ENCODE measurements at places on chromosomes 2 and 18. TPM values are rescaled to one million over a fixed set of nuclear protein-coding genes. Genes with fewer than 3 reads are reported as not detected.

Gene YIPF4
- total RNA-seq, result 12.4 TPM

Gene C1QL2
- total RNA-seq, result not detected

DNA sequence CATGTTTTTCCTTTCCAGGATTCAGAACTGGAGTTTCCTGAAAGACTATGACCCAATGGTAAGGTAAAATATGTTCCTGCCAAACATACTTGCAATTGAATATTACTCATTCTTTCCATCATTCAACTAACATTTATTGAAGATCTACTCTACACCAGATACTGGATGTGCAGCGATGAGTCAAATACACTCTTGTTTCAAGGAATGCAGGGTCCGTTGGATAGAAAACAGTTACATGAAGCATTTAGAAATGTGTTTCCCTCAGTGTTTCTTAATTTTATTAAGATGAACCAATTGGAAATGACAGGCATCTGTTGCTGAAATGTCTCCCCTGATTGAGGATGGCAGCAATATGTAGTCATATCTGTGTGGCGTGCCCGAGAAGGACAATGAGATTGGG is 14.8 kb upstream of the SLC66A3 start:
- DNase-seq, result no peak

DNA sequence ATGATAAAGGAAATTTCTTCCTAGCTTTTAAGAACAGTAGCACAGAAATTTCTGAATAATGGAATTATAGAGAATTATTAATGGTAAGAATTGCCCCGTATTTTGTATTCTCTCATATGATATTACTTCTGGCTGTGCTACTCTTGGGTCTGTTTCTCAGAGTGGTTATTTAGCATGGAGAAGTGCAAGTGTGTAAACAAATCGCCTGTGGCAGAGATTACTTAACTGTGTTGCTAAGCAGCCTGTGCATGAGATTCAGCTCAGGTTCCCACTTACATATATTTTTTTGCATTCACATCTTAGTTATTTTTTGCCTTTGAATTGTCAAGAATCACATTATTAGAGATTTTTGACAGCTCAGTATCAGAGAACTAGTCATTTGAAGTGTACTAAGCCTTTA is 80.1 kb upstream of the NFATC1 start:
- no peak for DNase-seq

Gene CACNB4
- total RNA-seq, result 0.88 TPM

Gene MPP4
- not detected for total RNA-seq

DNA sequence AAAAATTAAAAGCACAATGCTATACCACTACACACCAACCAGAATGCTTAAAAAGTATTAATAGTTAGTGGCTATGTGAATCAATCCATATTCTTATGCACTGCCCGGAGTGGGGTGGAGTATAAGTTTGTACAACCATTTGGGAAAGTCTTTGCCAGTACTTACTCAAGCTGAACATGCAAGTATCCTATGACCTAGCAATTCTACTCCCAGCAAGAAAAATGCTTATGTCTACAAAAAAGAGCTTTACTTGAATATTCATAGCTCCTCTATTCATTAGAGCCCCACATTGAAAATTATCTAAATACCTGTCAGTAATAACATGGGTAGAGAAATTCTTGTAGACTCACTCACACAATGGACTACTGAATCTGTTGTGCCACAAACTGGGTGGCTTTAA is 21.4 kb upstream of the CNOT11 start:
- DNase-seq, result no peak

- DNase-seq, result no peak
These were observed 26.5 kb downstream of the CRYGD start for GRCh38 chr2:208097801-208098200.

DNA sequence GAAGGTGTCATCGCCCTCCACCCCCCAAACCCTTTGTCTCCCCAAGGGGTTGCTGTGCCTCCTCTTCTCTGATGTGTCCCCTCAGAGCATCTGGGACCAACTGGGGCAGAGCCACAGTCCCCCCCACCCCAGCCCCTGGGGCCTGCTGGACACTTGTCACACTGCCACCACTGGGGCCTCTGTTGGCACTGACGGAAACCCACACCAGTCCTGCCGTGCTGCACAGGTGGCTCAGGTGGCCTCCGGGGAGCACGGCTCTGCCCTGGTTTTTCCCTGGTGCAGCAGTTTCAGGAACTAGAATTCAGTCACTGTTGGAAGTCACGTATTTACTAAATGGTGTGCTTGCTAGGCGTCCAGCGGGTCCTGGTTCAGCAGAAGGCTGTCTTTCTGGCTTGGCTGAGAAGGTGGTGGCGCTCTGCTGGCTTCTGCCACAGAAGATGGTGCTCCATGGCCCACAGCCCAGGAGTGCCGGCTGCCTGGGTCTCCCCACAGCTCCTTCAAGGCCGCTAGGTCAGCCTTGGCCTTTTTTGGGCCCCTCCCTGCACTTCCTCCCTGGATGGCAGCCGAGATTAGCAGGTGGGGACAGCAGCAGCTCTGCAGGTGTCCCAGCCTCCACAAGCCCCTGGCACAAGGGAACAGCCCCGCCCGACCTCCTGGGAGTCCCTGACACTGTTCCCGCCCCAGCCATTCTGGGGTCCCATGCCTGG is 18.6 kb upstream of the KLHL30 start:
- no peak for DNase-seq

Gene CD8B2
- 0.35 TPM for total RNA-seq

Gene PID1
- 15.0 TPM for total RNA-seq

GRCh38 chr2:237154082-237154638 is 68.5 kb downstream of the COPS8 start:
- DNase-seq, result no peak

GRCh38 chr18:30748541-30748940 is 294.0 kb downstream of the DSC3 start:
- DNase-seq, result no peak

- no peak for DNase-seq
These were observed 137.9 kb downstream of the ICOS start for GRCh38 chr2:204074456-204074855.

Gene VWA3B
- total RNA-seq, result 0.27 TPM

GRCh38 chr18:26818461-26818860 is 47.0 kb downstream of the AQP4 start:
- DNase-seq, result no peak

GRCh38 chr2:830419-831224 is 120.0 kb upstream of the SNTG2 start:
- DNase-seq, result no peak

Gene POTEI
- total RNA-seq, result 0.53 TPM

Gene RAB6C
- not detected for total RNA-seq

GRCh38 chr2:75175456-75175855 is 23.9 kb downstream of the TACR1 start:
- no peak for DNase-seq

DNA sequence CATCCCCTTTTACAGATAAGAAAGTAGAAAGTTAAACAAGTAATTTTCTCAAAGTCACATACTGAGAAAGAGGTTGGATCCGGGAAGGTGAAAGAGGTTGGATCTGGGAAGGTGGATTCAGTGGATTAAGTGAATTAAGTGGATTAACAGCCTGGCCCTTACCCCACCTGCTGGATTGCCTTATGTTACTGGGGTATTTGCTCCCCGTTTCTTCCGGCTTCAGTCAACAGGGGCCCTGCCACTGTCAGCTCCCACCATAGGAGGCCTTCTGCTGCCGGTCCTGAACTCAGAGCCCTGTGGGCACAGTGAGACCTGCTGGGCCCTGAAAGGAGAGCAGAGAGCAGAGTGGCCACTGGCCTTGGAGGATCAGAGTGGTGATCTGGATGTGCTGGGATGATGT is 113.2 kb downstream of the VAPA start:
- no peak for DNase-seq

Gene MYO5B
- total RNA-seq, result 158 TPM

Gene GPR39
- total RNA-seq, result 14.7 TPM

- DNase-seq, result no peak
These were observed 684.8 kb downstream of the RNF144A start for GRCh38 chr2:7601990-7602389.

Gene CNGA3
- 1.7 TPM for total RNA-seq

GRCh38 chr2:238267884-238268680 is 20.3 kb downstream of the PER2 start:
- DNase-seq, result no peak

- DNase-seq, result no peak
These were observed 130.9 kb upstream of the SMAD7 start for GRCh38 chr18:49081511-49082155.

GRCh38 chr2:68274022-68274421 is 21.7 kb upstream of the PPP3R1 start:
- DNase-seq, result no peak

DNA sequence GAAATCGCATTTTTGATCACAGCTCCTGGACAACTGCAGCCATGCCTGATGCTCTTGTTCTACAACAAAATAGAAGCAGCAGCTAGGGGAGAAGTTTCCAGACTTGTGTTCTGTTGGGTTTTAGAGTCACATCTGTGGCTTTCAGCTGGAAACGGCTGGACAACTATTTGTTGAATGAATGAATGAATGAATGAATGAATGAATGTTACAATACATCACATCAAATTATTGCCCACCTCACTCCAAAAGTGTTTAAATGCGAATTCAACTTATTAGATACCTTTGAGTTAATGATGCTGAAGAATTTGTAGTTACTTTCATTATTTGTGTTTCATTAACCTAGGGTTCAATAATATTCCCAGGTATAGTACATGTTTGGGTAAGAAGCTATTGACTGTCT is 8.5 kb upstream of the METTL21A start:
- DNase-seq, result no peak

DNA sequence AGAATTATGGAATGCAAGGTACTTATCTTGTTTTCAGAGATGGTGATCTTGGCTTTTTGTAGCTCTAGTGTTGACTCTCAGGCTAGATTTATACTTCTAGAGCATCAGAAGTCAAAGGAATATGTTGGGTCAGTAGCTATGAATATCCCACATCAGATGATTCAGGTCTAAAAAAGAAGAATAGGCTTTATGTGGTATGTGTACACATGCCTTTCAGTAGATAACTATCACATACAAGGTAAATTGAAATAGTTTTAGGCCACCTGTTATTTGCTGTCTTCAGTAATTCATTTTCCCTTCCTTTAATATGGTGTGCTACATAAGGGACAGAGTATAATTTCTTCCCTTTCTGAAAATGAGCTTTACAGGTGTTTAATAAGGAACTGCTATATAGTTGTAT is 142.4 kb downstream of the AGPS start:
- no peak for DNase-seq

DNA sequence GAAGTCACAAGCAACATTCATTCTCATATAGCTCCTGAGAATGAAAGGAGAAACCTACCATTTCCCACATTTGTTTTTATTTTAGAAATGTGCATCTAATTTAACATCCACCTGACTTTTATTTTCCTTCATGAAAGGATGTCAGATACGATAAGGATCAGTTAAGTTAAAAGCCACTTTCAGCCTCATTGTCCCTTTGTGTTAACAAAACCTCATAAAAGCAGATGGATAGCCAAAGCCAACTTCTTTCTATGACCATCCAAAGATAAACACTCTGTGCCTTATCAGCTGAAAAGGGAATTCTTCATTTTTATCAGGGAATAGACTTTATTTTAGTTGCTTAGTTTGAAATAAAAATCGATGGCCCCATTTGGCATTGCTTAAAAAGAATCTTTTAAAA is 25.7 kb upstream of the RIT2 start:
- no peak for DNase-seq

- no peak for DNase-seq
These were observed 4.5 kb downstream of the FAM117B start for GRCh38 chr2:202639231-202639630.

DNA sequence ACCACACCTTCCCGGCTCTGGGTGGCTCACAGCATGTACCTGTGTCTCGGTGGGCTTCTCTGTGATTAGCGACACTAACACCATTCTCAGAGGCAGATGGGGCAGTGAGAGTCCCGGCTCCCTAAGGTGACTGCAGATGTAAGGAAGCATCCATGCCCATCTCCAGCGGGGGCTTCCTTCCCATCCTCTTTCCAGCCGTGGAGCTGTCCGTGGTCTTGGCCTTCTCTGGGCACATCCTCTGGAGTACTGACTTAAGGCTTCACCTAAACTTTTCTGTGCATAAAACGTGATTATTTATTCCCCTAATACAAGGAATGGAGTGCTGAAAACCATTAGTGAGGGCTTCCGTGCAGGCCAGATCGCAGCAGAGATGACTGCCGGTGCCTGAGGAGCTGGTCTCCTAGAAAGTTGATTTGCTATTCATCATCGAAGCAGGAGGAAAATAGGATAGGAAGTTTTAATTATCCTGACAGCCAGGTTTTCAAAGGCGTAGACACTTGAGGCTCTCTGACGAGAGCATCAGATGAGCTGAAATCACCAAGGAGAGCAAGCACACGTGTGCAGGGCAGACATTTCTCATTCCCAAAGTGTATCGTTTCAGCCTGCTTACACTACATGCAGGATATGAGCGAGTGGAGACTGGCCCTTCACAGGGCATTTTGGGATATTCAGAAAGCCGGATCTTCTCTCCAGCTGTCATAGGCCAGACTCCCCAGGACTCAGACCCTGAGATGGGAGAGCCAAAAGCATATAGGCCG is 186.1 kb upstream of the SALL3 start:
- DNase-seq, result no peak

DNA sequence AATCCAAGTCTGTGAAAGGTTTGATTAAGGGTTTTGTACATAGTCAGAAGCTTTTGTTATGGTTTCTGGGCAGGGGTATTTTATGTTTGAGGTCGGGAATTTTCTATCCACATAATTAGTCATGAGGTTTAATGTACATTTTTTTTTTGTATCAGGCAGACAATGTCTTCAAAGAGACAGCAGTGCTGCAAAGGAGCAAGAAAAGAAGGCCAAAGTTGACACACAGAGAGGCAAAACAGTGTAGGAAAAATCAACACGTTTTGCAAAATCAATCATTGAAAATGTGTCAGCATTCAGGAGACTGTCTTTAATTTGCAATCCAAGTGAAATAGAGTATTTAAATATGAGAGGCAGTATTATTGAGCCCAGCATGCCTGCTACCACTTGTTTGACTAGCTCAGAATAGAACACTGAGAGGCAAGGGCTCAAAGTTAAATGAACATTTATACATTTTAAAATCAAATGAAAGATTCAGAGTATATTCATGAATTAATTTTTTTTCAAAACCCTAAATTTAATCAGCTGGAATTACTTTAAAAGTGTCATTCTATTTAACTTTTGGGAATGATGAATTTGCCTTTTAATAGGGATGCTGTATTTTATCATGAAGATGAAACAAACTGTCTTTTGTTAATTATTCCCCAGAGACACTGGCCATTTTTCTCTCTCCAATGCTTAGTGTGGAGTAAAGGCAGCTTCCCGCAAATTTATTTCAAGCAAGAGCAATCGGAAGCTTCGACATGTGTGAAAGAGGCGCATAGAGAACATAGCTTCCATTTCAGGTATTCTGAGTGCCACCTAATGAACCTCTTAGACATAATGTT is 11.3 kb downstream of the VRK2 start:
- no peak for DNase-seq

DNA sequence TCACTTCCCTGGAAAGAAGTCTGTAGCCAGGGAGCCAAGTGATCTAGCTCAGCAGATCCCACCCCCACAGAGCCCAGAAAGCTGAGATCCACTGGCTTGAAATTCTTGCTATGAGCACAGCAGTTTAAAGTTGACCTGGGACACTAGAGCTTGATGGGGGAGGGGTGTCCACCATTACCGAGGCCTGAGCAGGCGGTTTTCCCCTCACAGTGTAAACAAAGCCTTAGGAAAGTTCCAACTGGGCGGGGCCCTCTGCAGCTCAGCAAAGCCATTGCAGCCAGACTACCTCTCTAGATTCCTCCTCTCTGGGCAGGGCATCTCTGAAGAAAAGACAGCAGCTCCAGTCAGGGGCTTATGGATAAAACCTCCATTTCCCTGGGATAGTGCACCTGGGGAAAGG is 887.2 kb upstream of the LRATD1 start:
- DNase-seq, result no peak

Gene GIGYF2
- 82.5 TPM for total RNA-seq

- no peak for DNase-seq
These were observed 43.8 kb downstream of the XIRP2 start for GRCh38 chr2:166932032-166932431.

- no peak for DNase-seq
These were observed 28.3 kb upstream of the ATP6V1B1 start for GRCh38 chr2:70907130-70908057.

Measured in Peyer's patch (tissue), 4 donors.